CD4-positive, alpha-beta T cell treated with Interleukin-6 at 100 ng/mL for 8 hours (primary cell): ENCODE measurements at places on chromosomes 2 and 18.

DNA sequence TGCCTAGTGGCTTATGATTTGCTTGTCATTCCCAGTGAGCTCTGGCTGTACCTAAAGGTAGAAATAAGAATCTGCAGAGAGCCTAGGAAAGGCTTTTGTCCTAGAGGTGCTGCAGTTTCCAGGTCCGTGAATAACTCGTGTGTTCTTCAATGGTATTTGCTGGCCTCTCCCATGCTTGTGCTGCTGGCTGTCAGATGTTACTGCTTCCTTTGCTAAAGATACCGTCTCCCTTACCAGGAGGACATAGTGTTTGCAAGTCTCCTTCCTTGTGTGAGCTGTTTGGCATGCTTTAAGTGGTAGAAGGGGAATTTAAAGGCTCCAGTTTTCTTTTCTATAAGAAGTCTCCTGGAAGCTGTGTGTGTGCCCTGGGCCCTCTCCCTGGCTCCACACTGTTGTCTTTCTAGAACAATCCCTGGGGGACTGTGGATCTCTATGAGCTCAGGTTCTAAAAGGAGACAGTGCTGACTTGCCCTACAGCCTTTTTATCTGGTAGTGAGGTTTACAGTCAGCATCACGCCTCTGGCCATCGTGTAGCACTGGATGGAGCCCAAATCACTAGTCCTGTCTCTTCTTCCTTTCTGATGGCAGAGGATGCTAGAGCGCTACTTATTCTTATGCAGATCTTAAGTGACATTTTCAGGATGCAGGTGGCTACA is 65.8 kb downstream of the RNF144A start:
- no peak for DNase-seq

- peak; percentile 4 for DNase-seq
Measured at GRCh38 chr2:159226059-159226461, 60.4 kb downstream of the WDSUB1 start.

DNA sequence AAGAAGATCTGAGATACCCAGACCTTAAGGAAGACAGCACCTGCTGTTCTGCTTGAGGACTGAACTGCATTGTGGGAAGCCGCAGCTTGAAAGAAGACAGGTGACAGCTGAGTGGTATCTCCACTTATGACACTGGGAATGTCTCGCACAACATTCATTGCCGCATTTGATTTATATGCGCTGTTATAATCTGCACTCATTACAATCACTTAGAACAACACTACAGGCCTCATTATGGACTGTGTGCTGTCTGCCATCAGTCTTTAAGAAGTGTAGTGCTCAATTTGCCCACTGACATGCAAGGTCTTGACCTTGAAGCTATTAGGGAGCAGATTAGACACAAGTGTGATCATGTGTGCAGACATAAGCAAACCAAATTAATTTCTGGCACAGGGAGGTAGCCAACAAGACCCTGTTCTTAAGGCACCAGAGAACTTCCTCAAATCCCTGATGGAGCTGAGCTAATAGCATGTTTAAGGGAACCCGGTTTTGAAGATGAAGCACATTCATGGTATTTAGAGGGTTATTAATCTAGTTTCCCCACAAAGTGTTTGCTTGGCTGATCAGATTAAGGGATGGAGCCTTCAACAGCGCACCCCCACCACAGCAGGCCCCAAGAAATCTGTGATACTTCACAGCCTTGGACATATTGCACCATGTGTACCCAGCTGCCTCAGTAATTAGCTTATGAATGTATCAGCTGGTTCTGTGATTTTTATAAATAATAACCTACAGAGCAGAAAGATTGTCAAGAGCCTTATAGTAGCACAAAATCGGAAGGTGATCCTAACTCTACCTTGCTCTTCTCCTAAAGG is 146.8 kb downstream of the SATB2 start:
- no peak for DNase-seq

DNA sequence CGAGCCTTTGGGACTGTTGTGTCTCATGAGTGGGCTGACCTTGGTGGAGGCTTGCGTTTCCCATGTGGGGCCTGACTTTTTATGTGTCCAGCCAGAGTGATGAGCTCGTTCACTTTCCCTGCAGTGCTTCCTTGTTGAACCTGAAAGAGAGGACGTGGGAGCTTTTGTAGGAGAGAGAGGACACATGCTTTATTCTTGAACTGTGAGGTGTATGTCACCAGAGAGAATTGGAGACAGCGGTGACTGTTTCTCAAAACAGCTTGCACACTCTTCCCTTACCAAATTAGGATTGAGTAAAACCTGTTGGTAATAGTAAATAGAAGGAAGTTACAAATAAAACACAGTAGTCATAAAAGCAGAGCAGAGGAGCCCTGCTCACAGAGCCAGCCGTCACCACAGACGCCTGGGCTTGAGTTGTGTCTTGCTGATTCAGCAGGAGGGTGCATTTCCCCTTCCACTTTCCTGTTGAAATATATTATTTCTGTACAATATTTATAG is 60.7 kb downstream of the INPP4A start:
- DNase-seq: peak; percentile 32

GRCh38 chr2:60472041-60472440 is 81.4 kb downstream of the BCL11A start:
- DNase-seq: no peak

DNA sequence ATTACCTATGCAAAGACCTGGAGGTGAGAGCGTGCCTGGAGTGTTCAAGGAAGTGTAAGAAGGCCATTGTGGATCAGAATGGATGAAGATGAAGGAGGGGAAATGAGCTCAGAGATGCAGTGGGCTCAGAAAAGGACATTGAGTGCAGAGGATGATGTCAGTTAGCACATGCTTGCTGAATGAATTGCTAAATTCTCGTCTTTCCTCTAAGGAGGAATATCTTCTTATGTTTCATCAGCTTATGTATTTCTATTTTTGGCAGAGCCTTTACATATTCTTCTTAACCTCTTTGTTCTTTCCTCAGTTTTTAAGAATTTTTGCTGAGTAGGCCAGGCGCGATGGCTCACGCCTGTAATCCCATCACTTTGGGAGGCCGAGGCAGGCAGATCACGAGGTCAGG is 30.9 kb downstream of the FAM171B start:
- no peak for DNase-seq

- no peak for DNase-seq
Measured at GRCh38 chr18:79933765-79934164, 17.7 kb downstream of the SLC66A2 start.

DNA sequence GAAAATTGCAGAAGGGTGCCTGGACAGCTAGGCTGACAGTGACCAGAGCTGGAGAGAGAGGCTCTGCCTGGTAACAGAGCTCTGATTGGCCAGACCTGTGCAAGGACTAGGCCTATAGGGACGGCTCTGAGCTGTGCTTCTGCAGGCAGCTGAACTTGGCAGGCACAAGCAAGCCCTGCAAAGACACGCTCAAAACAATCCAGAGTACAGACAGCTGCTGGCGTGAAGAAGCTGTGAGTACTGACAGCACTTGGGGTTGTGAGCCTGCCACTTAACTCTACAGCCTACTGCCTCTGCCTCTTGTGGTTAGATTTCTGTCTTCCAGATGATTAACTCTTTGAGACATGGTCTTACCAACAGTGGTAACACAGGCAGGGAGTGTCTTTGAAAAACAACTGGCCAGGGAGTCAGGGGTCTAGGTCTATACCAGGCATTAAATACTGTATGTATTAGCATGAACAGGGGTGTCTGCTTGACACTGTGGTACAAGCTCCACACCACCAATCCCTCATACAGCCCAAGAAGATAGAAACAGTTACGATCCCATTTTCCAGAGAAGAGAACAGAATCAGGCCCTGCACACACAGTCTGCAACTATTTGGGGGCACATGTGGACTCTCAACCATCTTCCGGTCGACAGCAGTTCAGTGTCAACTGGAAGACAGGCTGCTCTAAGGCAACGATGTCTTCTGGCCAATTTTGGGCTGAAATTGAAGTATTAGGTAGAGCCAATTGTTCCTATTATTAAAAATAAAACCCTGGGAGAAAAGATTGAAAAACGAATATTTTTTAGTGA is 568.4 kb downstream of the TNS1 start:
- peak; percentile 3 for DNase-seq

DNA sequence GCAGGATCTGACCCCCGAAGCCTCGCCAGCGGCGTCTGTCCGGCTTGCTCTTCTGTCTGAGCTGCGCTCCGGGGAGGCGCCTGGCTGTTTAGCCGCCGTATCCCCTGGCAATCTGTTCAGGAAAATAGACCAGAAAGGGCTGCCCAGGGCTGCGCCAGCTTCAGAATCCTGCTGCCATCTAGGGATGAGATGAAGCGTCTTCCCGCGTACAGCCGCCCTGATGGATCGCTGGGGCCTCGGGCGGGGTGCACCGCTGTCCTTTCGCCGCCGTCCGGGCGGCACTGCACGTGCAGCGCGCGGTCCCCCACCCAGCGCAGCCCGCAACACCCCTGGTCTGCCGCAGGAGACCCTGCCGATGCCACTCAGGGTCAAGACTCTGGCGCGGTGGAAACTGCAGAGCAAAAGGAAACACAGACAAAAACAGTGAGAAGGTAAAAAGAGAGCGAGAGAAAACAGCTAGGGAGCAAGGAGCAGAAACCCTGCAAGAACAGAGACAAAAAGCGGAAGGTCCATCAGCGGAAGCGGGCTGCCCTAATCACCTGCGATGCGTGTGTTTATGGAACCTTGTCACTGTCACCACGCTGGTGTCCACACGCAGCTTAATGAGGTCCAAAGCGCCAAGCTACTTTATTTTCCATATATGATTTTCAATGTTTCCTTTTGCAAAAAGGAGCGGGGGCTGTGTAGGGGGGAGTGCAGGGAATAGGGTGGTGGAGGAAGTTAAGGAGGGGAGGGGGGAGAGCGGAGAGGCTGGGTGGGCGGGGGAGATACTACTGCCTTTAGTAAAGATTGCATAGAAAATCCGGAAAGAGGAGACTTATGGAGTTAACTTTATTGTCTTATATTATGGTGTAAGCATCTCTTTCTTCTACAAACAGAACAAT is 2113.3 kb upstream of the PIK3C3 start:
- no peak for DNase-seq

DNA sequence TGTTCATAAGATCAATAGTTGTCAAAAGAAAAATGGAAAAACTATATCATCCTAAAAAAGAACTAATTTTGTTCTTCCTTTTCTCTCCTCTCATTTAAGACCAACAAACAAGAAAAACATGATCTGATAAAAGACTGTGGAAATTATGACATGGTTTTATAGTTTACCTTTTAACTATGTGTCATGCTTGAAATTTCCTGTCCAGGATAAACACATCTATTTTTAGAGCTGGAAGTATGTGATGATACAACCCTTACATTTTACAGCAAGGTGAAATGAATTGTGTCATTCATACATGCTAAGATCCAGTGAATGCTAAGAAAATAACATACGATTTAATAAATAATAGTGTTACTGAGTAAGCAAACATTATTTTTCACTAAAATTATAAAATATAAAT is 89.9 kb downstream of the GULP1 start:
- no peak for DNase-seq

GRCh38 chr2:138228101-138228500 is 263.8 kb downstream of the HNMT start:
- DNase-seq: no peak

- no peak for DNase-seq
Measured at GRCh38 chr2:68659081-68659480, 15.7 kb downstream of the PROKR1 start.

DNA sequence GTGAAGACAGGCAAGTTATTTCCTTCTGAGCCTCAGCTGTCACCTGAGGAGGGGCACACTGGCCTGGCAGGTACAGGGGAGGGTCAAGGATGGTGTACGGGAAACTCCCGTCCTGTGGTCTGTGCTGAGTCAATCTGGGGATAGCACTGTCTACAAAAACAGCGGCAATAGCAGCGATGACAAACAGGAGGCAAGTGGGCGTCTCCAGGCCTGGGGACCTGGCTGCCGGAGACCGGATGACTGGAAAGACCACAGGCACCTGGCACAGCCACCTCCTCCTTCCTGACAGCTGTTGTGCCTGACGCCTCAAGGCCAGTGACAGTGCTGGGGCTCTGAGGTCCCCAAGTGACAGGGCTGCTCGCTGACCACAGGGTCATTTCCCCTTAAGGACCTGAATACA is 202.1 kb upstream of the HS6ST1 start:
- no peak for DNase-seq

DNA sequence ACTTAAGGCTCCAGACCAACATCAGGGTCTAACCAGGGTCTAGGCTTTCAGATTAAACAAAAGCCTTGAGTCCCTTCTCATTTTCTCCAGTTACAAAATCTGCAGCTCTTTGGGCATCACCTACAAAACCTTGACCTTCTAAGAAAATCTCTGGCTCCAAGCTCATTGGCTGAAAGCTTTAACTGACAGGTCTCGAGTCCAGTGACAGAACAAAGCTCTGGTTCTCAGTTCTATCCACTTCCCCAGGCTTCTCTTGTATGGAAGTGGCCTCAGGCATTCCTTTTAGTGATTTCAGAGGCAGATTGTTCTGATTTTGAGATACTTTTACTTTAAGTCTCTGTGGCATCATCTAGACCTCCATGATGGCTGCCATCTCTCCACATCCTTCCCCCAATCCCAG is 11.3 kb downstream of the SIX2 start:
- no peak for DNase-seq

DNA sequence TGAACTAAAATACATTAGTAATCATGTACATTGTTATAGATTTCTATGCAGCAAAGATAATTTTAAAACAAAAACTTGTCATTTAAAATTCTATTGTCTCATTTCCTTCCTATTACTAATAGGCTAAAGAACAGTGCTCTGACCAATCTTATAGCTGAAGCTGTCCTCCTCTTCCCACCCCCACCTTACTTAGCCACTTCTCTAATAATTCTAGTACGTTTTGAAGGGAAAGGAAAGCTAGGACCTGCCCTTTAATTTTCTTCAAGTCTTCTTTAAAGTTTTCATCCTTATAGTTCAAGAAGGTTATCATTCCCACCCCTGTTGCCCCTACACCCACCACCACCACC is 121.6 kb downstream of the RBMS1 start:
- DNase-seq: no peak
